ENCODE measurements at places on chromosomes 7 and 10.

DNA sequence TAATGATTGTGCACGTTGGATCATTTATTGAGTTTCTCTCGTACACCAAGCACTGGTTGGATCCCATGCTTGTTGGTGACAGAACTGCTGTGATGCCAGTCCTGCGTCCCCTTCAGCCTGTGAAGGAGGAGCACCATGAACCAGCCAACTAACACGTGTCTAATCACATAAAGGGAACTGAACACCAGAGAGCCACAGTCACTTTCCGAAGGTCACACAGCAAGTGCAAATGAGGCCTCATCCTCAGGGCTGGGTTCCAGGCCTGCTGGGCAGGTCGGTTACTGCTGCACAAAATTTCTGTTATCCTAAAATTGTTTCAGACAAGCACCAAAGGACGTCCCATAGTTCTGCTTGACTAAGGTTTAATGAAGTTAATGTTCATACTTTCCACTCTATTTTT is 332.0 kb upstream of the ZNF32 start:
- no peak for DNase-seq

- DNase-seq = no peak
Measured at GRCh38 chr10:46556515-46557318, at the start of gene GPRIN2. TSS of gene GPRIN2 (minus strand) at chr10:46556658. CDS start at chr10:46550736, 5,922 bp downstream.

GRCh38 chr7:43113622-43114457 is 1.4 kb downstream of the HECW1 start:
- no peak for DNase-seq

DNA sequence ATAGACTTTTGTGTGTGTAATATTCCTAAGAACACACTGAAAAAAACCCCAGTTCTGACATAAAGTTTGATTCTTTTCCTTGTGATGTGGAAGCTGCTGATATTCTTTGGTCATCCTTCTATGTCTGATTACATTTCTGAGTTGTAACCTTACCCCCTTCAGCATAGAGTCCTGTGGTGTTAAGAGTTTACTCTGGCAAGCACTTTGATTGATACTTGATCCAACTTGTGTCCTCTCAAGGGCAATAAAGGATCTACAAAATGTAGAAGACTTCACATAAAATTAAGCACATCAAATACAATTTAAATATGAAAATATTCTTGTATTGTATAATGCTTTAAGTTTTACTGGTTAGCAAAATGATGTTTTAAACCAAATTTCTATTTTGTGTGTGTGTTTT is 221.7 kb upstream of the DKK1 start:
- no peak for DNase-seq

- DNase-seq = no peak
Measured at GRCh38 chr7:20200361-20200760, 16.8 kb downstream of the MACC1 start.

Measured in MV-4-11 (cell line).